ENCODE measurements at places on chromosomes 7 and 10.

- DNase-seq: no peak
Measured at GRCh38 chr7:127571741-127572505, 13.5 kb downstream of the GCC1 start.

- no peak for DNase-seq
Measured at GRCh38 chr10:112915590-112916572, 34.2 kb upstream of the TCF7L2 start.

DNA sequence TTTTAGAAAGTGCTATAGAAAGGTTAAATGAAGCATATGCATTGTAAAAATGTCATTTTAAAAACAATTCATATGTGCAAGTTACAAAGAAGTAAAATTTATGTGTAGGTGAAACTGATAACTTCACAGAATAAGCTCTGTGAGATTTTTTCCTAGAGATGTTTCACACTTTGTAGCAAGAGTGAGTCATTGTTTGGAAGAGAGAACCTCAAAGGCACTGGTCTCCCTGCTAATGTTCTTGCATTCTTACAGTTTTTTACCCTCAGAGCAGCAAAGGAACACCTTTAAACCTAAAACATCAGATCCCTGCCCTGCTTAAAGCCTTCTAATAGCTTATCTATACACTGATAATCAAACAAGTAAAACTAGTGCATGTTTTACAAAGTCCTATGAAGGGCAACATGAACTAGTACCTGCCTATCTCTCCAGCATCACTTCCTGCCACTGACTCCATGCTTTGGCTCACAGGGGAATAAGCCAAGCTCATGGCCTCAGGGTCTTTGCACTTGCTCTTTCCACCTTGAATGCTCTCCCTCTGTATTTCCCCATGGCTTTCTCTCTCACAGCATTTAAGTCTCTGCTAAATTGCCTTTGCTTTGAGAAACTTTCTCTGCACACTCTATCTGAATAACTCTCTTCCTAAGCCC lies 997.0 kb downstream of the GATA3 start:
- no peak for DNase-seq

- DNase-seq: no peak
Measured at GRCh38 chr10:65292551-65292950, 1633.3 kb upstream of the LRRTM3 start.

DNA sequence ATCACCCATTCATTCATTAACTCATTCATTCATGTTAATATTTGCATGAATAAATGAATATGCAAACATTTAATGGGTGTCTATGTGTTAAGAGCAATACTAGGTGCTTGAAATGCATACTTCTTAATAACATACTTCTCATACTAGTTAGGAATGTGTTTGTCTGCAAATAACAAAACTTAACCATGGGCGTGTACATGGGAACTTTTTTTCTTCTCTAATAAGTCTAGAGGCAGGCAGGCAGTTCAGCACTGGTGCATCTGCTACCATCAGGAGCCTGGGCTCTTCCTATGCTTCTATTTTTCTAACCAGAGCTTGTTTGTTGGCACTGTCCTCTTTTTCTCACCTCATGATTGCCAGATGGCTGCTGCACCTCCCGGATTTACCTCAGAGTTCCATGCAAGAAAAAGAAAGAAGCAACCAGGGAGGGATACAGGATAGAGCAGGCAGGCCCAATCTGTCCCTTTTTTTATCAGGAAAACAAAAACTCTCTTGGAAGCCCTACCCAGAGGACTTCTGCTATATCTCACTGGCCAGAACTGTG lies 22.7 kb downstream of the CDHR3 start:
- DNase-seq: no peak

- DNase-seq: no peak
Measured at GRCh38 chr10:80168162-80168511, 35.6 kb downstream of the PLAC9 start.

All from stimulated activated CD4-positive, alpha-beta T cell treated with anti-CD3 and anti-CD28 coated beads, TNF-alpha, amount 100 ng/mL, for 1 hour (primary cell).